ENCODE measurements at places on chromosomes 12 and 14. TPM values are rescaled to one million over a fixed set of nuclear protein-coding genes. Genes with fewer than 3 reads are reported as not detected.

DNA sequence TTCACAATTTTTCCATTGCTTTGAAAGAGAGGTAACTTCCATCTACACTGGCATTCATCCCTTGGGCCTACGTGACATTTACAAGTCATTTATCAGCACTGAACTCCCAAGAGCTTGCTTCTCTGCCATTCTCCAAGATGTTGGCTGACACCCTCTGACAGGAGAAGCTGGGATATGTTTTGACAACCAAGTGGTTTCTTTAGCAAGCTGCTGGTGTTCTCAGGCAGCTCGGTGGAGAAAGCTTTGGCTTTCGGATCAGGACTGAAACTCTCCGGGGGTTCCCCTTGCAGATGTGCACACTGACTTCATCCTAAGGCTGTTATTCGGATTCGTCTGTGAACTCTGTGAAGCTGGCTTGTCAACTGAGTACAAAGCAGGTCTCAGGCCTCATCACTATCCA, 15.7 kb downstream of the KCNA5 start:
- no peaks in the 10 kb centered on the region for H3K36me3 ChIP-seq
- no peaks in the 10 kb centered on the region for H3K4me1 ChIP-seq
- H3K27me3 ChIP-seq, result peaks cover 4% of the 10 kb centered on the region

DNA sequence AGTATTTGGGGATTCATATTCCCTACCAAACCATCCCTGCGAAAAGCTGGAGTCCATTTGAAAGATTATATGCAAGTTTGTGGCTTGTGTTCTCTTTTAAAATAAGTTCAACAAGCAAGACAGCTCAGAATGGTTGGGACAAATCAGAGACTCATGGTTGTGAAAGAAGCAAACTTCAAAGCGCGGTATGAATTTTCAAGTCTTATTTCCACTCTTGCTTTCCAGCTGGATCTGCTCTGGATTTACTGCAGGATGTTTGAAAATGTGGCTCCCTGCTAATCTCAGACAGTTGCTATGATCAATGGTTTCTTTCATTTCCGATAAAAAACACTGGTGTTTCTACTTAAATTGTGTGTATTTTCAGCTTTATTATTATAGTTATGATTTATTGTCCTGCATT, 477.5 kb downstream of the RAD51B start:
- peaks cover 27% of the 10 kb centered on the region for H3K4me1 ChIP-seq
- no peak overlapping the region for H3K27ac ChIP-seq

DNA sequence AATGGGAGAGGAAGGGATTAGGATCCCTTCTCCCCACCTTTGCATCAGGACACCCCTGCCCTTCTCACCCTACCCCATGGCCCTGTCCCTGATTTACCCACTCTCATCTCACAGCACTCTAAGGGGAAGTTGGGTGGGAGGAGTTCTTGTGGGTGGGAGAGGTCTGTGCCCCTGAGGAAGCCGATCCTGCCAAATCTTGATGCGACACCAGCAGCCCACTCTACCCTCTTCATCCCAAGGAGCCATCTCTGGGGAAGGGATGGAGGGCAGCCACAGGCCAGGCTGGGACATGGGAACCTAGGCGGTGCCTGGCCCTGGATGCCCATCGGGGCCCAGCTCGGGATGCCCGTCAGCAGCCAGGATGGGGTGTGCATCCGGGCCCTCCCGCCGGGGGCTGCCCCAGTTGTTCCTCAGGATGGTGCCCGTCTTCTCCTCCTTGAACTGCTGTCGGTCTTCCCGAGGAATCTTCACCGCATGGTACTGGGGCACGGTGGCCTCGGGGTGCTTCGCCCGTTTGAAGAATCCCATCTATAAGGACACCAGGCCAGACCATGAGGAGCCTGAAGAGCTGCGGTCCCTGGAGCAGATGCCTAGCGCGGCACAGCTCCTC, 22.8 kb downstream of the ITGA7 start:
- H3K4me1 ChIP-seq, result peaks cover 8% of the 10 kb centered on the region
- H3K27ac ChIP-seq, result no peak overlapping the region
- no peaks in the 10 kb centered on the region for H3K36me3 ChIP-seq
- no peak for DNase-seq
- no peak overlapping the region for H3K4me3 ChIP-seq

The LYSET gene
- total RNA-seq, result 10.6 TPM

The VPS37B gene
- total RNA-seq, result 26.5 TPM

The GPRC5D gene
- not detected for total RNA-seq

DNA sequence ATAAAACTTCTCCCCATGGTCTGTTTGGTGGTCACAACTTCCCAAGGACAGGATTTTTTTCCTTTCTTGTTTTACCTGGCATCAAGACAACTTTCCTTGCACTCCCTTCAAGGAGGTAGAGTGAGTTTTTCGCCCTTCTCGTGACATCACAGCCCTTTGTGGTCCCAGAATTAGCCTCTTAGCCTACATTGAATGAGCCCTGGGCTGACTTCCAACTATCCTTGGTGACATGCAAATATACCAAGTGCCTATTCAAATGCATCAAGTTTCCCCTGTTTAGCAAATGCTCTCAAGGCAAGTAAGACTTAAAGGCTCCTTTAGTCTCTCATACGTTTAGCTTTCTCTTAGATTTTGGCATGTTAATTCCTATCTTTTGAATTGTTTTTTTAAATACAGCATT, 36.6 kb downstream of the TC2N start:
- no peak overlapping the region for H3K27ac ChIP-seq
- peaks cover 44% of the 10 kb centered on the region for H3K36me3 ChIP-seq
- no peak for DNase-seq
- peaks cover 34% of the 10 kb centered on the region for H3K4me1 ChIP-seq
- no peak overlapping the region for H3K4me3 ChIP-seq

The RNASE3 gene
- total RNA-seq, result not detected

The MYO1H gene
- not detected for total RNA-seq

DNA sequence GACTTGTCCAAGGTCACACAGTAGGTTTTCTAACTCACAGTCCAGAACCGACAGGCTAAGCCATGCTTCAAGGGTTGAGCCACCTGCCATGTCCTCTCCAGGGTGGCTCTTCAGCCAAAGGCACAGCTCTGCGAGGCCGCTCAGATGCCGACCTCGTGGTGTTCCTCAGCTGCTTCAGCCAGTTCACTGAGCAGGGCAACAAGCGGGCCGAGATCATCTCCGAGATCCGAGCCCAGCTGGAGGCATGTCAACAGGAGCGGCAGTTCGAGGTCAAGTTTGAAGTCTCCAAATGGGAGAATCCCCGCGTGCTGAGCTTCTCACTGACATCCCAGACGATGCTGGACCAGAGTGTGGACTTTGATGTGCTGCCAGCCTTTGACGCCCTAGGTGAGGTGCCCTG, 12.7 kb upstream of the OAS2 start:
- peaks cover 9% of the 10 kb centered on the region for H3K4me1 ChIP-seq
- peak overlapping the region; percentile 26 for H3K27ac ChIP-seq
- DNase-seq, result no peak
- no peaks in the 10 kb centered on the region for H3K27me3 ChIP-seq
- peaks cover 95% of the 10 kb centered on the region for H3K36me3 ChIP-seq

The PPP2R3C gene
- total RNA-seq, result 38.6 TPM

- H3K36me3 ChIP-seq, result peaks cover 7% of the 10 kb centered on the region
- no peak for DNase-seq
- no peak overlapping the region for H3K27ac ChIP-seq
- no peaks in the 10 kb centered on the region for H3K27me3 ChIP-seq
Measured at GRCh38 chr12:20757-21156, 45.8 kb upstream of the IQSEC3 start.

- DNase-seq, result no peak
- peak overlapping the region; percentile 46 for H3K27ac ChIP-seq
- H3K4me3 ChIP-seq, result no peak overlapping the region
- H3K27me3 ChIP-seq, result no peaks in the 10 kb centered on the region
- peaks cover 85% of the 10 kb centered on the region for H3K4me1 ChIP-seq
Measured at GRCh38 chr14:95505030-95505589, 11.3 kb downstream of the SYNE3 start.

DNA sequence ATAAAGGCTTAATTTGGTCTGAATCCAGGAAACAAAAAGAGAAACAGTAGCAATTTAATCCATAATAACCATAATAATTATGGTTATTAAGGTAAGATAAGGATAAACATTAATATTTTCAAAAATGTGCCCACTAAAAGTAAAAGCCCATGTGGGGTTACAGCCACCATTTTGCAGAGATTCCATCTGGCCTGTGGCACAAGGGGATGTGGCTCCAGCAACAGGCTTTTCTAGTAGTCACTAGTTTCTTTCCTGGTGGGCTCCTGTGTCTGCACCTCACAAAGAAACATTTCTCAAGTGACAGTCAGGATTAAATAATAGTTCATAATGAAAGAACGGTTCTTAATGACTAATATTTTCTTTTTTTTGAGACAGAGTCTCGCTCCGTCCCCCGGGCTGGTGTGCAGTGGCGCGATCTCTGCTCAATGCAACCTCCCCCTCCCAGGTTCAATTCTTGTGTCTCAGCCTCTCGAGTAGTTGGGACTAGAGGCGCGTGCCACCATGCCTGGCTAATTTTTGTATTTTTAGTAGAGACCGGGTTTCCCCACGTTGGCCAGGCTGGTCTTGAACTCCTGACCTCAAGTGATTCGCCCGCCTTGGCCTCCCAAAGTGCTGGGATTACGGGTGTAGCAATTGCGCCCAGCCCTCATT, 32.2 kb downstream of the GPR19 start:
- H3K36me3 ChIP-seq, result peaks cover 9% of the 10 kb centered on the region
- H3K27ac ChIP-seq, result no peak overlapping the region
- no peaks in the 10 kb centered on the region for H3K27me3 ChIP-seq
- H3K4me1 ChIP-seq, result peaks cover 1% of the 10 kb centered on the region
- no peak for DNase-seq
- H3K4me3 ChIP-seq, result no peak overlapping the region

The ANHX gene
- total RNA-seq, result not detected

The HSPB8 gene
- not detected for total RNA-seq

The ASCL1 gene
- not detected for total RNA-seq

The PTPRO gene
- total RNA-seq, result 2.6 TPM

DNA sequence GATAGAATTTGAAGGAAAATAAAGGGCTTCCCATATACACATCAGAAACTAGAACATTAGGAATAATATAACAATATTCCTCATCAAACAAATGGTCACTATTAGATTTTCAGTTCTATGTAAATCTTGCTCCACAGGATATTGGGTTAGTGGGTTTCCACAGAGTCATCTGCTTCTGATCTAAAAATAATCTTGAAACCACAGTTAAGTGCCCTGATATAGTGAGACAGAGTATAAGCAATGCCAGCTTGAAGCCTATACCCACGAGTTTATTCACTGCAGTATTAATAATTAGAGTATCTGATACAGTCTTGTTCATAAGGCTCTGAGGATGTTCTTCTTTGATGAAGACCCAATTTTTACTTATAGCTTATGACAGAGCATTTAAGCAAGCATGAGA, 74.5 kb upstream of the ATF7IP start:
- H3K4me3 ChIP-seq, result no peak overlapping the region
- H3K27ac ChIP-seq, result no peak overlapping the region
- H3K27me3 ChIP-seq, result no peaks in the 10 kb centered on the region
- no peak for DNase-seq
- H3K4me1 ChIP-seq, result peaks cover 6% of the 10 kb centered on the region

Data from activated CD8-positive, alpha-beta T cell treated with anti-CD3 and anti-CD28 coated beads, Interleukin-2, amount 10 ng/mL, durations not matched to agents 7 days and 5 days (primary cell).